ENCODE measurements at places on chromosomes 11 and 22.

DNA sequence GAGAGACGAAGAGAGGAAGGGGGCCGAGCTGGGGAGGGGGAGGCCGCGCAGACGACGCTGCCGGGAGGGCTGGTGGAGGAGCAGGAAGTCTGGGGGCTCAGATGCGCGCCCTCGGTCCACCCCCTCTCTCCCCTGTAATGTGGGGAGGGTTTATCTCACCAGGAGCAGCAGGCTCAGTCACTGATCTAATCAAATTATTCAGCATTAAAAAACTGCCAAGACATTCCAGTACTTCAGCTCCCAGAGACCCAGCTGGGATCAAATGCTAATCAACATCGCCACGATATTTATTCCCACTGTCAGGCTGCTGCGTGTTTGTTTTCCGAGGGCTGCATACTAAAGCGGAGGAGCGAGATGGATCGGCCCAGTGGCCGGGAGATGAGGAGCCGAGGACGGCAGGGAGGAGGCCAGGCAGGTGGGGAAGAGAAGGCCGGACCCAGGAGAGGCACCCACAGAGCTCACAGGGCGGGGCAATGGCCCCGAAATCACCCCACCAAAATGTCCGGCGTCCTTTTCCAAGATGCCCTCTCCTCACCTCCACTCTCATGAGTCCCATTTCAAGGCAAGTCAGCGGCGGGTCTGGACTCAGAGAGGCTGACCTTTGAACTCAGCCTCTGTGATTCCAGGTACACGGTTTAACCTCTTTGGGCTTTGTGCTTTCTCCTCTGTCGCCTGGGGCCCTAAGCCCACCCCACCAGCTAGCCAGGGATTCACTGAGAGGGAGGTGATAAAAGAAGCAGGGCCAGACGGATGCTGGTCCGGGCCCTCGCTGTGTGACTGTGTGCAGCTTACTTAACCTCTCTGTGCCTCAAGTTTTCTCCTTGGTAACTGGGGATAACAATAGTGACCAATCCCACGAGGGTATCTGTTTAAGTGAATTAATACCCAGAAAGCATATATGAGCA lies 502.1 kb downstream of the MN1 start:
- no peak for DNase-seq

DNA sequence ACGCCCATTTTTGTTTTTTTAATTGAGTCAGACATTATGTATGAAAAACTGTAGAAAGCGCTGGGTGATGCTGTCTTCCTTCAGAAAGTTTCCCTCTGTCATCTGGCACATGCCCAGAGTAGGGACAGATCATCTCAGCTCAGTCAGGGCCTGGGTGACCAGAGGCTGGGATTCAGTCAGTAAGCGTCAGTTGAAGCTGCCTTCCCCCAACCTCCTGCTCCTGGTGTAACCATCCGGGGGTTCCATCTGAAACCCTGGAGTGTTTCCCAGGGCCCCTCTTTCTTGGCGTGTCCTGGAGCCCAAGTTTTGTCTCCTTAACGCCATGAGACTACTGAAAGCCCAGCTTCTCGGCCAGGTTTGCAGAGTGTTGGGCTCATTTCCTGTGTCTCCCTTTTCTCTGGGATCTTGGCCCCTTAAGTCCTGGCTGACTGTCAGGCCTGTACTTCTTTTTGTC lies 10.7 kb downstream of the PPFIA1 start:
- DNase-seq = no peak

- DNase-seq = no peak
Observed at GRCh38 chr11:81267246-81267645, 1466.4 kb downstream of the FAM181B start.

- DNase-seq = no peak
Observed at GRCh38 chr11:118277312-118277711, 13.2 kb upstream of the MPZL2 start.

GRCh38 chr11:1929621-1930461 lies 10.3 kb downstream of the TNNT3 start:
- DNase-seq = no peak

- DNase-seq = no peak
Observed at GRCh38 chr11:127818625-127819024, 768.7 kb downstream of the ETS1 start.

- no peak for DNase-seq
Observed at GRCh38 chr11:117691218-117691514, 105.8 kb downstream of the DSCAML1 start.

- DNase-seq = no peak
Observed at GRCh38 chr11:103170865-103171264, 61.6 kb downstream of the DYNC2H1 start.

DNA sequence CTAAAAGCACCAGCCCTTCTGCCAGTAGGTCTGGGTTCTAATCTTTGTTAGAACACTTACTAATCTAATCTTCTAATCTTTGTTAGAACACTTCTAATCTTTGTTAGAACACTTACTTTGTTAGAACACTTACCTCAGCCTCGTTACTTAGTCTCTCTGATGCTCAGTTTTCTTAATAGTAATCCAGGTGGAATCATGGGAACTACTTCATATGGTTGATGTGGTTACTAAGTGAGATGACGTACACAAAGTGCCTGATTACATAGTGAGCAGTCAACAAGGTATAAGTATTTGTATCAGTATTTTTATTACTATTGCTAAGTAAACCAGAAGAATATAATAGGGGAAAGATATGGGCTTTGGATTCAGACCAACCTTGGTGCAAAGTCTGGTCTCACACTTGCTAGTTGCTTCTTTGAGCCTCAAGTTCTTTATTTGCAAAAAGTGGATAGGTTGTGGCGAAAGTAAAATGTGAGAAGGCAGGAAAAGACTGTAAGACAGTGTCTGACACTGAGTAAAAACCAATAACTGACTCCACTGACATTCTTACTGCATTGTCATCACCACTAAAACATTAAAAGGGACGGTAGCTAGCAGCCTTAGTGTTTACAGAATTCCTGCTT lies 83.7 kb downstream of the TRAF6 start:
- DNase-seq = no peak

- DNase-seq = no peak
Observed at GRCh38 chr11:65083134-65083833, 556 bp downstream of the CDCA5 start.

GRCh38 chr11:44621140-44621681 lies 55.7 kb downstream of the CD82 start:
- peak; percentile 48 for DNase-seq

- no peak for DNase-seq
Observed at GRCh38 chr22:37542959-37543358, 17.3 kb upstream of the CDC42EP1 start.

- no peak for DNase-seq
Observed at GRCh38 chr11:34647131-34647530, 26.2 kb downstream of the EHF start.

DNA sequence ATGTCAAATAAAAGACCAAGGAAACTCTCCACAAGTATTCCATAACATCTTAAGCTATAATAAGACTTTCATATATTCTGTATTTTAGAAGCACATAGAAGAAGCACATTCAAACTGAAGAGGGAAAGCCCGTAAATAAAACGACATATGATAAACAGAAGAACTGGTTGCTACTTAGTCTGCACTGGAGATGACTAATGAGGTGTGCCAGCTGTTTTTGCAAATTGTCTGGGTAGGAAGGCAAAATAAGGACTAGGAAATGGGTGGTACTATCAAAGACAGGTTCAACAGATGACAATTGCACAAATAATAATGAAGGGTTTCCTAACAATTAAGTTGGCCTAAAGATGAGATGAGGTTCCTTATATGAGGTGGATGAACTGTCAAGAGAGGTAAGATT lies 593.2 kb upstream of the CCDC179 start:
- DNase-seq = no peak

GRCh38 chr22:30747493-30747892 lies 52.8 kb downstream of the OSBP2 start:
- DNase-seq = no peak

- no peak for DNase-seq
Observed at GRCh38 chr11:110317516-110317932, 21.1 kb upstream of the RDX start.

DNA sequence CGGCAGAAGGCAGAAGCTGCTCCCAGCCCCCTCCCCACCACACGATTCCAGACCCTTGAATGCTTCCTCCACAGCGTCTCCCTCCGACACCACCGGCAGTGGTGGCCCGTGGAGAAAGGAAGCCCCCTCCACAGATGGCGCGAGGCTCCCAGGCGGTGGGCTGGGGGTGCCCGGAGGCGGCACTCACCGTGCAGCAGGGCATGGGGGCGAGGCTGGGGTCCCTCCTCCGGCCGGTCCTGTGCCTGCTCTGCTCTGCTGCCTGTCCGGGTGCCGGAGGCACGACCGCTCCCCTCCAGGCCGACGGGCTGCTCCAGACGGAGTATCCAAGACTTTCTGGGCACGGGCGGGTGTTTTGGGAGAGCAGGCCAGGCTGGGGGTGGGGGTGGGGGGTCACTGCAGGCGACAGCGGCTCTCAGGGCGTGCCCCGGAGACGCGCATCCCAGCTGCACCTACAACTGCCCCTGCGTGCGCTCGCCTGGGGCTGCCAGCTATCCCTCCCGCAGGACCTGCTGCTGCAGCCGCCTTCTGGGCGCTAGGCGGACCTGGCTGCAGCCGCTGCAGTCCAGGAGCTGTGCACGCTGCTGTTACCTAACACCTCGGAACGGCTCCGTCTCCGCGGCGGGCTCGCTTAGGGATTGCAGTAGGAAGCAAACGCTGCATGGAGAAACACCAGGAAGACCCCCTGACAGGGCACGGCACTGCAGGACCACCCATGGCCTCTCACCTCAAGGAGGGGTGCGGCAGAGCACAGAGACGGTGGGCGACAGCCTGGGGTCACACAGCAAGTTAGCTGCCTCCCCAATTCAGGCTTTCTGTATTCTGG lies 15.2 kb downstream of the MRGPRG start:
- no peak for DNase-seq

- no peak for DNase-seq
Observed at GRCh38 chr11:60875366-60876167, 8.2 kb downstream of the ZP1 start.

- no peak for DNase-seq
Observed at GRCh38 chr11:78921509-78921908, 346.8 kb upstream of the NARS2 start.

- no peak for DNase-seq
Observed at GRCh38 chr11:75330291-75330690, 21.2 kb downstream of the ARRB1 start.

- DNase-seq = no peak
Observed at GRCh38 chr11:112822478-112823274, 138.5 kb upstream of the NCAM1 start.

- DNase-seq = no peak
Observed at GRCh38 chr11:59463190-59463641, 6.5 kb downstream of the OR4D6 start.

GRCh38 chr22:17114898-17115235 lies 6.3 kb downstream of the TMEM121B start:
- DNase-seq = no peak

GRCh38 chr11:13405220-13405619 lies 57.8 kb downstream of the BTBD10 start:
- no peak for DNase-seq

GRCh38 chr11:85810871-85811611 lies at the start of gene SYTL2:
Gene SYTL2, minus strand, starts transcription at chr11:85811141. Its CDS starts 53,416 bp downstream, at chr11:85757725.
- peak; percentile 77 for DNase-seq

DNA sequence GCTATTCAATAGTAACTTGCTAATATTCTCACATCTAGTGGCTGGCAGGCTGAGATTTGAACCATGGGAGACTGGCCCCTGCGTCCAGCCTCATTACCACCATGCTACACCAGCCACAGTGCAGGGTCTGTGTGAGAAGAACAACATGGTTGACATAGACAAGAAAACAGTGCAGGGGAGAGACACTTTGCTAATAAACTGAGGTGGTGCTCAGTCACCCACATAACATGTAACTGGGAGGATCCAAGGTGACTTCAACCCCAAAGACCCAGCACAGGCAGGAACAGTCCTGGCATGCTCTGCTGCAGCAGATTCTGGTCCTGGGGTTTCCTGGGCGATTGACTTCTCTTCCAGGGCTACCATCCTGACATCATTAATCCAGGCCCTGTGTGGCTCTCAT lies 143.1 kb downstream of the CSNK2A3 start:
- DNase-seq = no peak

GRCh38 chr22:43670513-43670912 lies 141.6 kb downstream of the EFCAB6 start:
- no peak for DNase-seq

- DNase-seq = no peak
Observed at GRCh38 chr22:24973872-24974271, 21.4 kb downstream of the KIAA1671 start.

GRCh38 chr11:71946144-71946571 lies 17.3 kb downstream of the RNF121 start:
- no peak for DNase-seq

DNA sequence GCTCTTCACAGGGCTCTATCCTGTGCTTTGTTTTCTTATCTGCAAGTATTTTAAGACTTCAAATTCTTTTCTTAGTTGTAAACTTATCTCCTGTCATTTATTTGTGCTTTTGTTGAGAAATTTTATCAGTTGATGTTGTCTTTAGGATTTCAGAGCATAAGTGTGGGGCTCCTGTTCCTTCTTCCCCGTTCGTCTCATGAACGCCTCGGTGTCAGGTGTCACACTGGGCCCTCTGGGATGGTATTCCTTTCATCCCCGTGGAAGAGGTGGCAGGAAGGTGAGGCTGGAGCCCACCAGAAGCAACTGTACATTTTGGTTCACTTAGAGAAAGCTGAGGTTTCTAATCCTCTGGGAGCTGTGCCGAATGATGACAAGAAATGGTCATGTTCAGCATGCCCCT lies 17.9 kb downstream of the NADSYN1 start:
- DNase-seq = no peak

- DNase-seq = no peak
Observed at GRCh38 chr22:22181341-22181850, 63.2 kb upstream of the VPREB1 start.

DNA sequence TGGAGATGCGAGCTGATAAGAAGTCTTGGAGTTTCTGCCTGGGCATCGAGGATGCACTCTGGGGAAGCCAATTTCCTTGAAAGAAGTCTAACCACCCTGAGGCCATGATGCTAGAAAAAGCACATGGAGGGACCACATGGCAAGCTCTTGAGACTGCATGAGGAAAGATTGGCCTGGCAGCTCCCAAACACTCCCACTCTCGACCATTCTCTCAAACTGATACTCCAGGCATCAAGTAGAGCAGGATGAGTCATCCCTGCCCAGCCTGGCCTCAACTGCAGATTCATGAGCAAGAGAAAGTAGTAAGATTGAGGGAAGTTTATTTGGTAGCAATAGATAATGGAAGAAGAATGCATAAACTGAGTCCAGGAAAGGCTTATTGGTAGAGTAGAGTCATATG lies 194.3 kb downstream of the KIF18A start:
- no peak for DNase-seq

GRCh38 chr11:130078080-130078479 lies 8.4 kb downstream of the APLP2 start:
- no peak for DNase-seq

GRCh38 chr11:17405232-17406005 lies 17.0 kb upstream of the KCNJ11 start:
- DNase-seq = no peak
